ENCODE measurements at places on chromosomes 13 and 19.

GRCh38 chr19:15629003-15629880 lies 11.5 kb upstream of the CYP4F3 start:
- peak; percentile 76 for DNase-seq

DNA sequence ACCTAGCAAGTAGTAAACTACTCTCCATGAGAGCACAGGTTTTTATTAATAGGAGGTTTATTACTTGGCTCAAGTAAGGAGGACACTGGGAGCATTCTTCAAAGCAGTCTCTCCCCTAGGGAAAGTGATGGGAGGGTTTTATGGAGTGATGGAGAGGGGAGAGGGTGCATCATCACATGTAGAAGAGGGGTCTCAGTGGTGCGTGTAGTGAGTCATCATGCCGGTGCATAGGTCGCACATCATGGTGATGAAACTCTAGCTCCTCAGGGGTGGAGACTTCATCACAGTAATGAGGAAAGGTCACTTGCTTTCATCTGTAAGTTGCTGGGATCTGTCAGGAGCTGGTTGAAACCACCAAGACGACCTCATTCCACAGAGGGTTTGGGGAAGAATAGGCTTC lies 210.8 kb upstream of the UBL3 start:
- DNase-seq: no peak

DNA sequence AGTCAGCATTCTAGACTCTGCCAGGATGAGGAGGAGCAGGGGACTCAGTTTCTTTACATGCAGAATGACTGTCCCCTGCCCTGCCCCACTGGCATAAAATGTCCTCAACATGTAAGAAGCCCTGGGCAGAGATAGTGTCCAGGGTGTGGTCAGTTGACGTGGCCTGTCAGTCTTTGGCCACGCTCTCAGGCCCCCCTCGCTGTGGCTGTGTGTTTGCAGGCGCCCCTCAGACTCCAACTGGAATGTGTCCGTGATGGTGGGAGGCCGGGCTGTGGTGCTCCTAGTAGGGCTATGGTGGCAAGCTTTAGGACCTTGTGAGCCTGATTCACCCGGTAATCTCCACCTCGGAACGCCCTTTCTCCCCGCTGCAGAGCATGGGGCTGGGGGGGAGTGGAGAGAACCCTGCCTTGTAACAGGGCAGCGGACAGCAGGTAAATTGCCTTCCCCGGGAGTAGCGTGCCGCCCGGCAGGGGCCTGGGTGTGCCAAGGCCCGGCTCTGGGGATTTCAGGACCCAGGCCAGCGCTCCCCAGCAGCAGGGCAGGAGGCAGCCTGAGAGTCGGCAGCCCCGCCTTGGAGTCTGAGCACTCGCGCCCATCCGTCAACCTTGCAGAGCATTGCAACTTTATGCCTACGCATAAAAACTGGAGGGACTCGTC lies 62.3 kb downstream of the CHST8 start:
- DNase-seq: peak; percentile 65

DNA sequence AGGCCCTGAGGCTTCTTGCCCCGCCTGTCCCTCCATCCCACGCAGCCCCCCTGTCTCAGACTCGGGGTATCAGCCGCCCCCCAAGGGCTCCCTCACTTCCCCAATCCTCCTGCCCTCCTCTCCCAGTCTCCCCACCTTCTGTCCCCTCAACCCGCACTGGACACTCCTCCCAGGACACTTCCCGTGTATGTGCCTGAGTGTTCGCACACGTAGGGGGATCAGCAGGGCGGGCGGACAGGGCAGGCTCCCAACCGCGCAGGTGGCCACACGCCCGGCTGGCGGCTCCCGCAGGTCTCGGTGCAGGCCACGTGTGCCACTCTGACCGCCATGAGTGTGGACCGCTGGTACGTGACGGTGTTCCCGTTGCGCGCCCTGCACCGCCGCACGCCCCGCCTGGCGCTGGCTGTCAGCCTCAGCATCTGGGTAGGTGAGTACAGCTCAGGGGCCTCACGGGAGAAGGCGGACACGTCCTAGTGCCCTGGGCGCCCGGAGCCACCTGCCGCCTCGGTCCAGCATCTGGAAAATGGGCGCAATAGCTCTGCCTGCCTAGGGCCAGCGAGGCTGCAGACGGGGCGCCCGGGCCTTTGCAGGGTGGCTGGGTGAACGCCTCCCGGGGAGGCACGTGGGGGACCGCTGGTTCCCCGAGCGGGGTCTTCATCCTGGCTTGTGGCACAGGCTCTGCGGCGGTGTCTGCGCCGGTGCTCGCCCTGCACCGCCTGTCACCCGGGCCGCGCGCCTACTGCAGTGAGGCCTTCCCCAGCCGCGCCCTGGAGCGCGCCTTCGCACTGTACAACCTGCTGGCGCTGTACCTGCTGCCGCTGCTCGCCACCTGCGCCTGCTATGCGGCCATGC lies 2.3 kb downstream of the KISS1R start:
- DNase-seq: no peak

DNA sequence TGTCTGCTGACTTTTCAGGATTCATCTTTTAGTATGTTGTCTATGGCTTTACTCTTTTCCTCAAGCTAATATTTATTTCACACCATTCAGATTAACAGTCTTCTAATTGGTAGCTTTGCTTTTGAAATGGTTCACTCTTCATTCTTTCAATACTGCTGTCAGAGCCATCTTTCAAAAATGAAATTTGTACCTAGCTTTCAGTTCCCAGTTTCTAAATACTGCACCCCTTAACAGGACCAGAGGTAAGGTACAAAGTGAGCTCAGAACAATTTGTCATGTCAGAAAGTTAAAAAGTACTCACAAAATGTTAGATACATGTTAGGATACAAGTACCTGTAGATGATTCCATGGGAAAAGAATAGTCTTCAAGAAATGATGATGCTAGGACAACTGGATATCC lies 83.0 kb downstream of the FNDC3A start:
- no peak for DNase-seq

DNA sequence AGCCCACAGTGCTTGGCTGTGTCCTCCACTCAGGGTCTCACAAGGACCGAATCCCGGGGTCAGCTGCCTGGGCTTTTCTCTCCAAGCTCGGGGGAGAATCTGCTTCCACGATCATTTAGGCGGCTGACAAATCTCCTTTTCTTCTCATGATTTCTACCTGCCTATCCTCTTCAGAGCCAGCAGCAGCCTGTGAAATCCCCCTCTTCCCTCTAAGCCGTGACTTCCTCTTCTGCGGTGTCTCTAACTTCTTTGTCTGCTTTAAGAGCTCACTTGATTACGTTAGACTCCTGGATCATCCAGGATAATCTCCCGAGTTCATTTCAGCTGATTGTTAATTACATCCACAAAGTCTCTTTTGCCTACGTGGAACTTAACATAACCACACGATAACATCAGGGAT lies 22.5 kb upstream of the ZNF845 start:
- DNase-seq: no peak

GRCh38 chr13:106349080-106349931 lies 186.2 kb downstream of the EFNB2 start:
- DNase-seq: peak; percentile 85

DNA sequence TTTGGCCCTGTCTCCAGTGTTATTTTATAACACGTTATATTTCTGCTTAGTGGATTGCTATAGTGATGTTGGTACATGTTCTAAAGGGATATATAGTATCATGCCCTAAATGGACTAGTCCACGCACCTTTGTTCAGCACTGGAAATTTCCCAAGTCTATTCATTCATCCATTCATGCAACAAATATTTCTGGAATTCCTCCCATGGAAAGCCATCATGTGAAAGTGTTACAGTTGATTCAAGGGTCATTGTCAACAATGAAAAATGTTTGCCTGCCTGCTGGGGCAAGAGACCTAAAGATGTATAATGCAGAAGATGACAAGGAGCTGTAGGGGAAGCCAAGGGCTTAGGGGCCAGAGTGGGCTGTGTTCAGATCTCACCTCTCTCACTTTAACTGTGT lies 10.8 kb upstream of the HSPH1 start:
- DNase-seq: peak; percentile 69

GRCh38 chr19:1266916-1267476 lies 2.1 kb upstream of the CIRBP start:
- DNase-seq: peak; percentile 76

DNA sequence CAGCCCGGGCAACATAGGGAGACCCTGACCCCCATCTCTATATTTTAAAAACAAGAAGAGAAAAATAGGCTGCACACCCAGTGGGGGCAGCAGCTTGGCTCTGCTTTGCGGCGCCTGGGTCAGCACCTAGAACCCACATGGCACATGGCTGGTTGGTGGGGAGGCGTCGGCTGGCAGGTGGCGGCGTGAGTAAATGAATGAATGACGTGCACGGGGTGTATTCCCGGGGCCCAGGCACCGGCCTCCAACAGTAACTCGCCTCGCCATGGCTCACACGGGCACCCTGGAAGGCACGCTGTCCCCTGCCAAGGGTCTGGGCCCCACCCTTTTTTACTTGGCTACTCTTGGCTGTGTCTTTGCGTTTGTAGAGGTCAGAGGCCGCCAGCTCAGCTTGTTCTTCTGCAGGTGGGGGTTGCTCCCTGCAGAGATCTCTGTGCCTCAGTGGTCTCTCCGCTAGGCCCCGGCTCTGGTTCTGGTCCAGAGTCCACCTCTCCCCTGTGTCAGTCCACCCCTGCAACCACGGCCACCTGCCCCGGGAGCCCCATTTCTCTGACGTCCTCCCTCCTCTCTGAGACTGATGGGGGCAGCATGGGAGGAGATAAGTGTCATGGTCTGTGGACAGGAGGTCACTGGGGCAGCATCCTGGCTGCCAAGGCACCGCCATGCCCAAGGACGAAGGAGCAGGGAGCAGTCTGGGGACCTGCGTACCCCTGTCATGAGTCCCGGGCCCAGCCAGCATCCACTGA lies 5.6 kb downstream of the FZR1 start:
- no peak for DNase-seq

DNA sequence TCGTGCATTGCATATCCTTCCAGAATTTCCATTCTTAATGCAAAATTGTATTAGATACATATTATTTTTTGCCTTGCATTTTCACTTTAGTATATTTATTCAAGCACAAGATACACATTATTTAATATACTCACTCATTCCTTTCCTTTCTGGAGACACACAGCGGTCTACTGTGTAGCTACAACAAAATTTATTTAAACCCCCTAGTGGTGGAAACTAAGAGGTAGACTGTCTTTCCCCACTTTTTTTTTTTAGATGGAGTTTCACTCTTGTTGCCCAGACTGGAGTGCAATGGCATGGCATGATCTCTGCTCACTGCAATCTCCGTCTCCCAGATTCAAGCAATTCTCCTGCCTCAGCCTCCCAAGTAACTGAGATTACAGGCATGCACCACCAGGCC lies 2040.3 kb upstream of the PCDH20 start:
- no peak for DNase-seq

DNA sequence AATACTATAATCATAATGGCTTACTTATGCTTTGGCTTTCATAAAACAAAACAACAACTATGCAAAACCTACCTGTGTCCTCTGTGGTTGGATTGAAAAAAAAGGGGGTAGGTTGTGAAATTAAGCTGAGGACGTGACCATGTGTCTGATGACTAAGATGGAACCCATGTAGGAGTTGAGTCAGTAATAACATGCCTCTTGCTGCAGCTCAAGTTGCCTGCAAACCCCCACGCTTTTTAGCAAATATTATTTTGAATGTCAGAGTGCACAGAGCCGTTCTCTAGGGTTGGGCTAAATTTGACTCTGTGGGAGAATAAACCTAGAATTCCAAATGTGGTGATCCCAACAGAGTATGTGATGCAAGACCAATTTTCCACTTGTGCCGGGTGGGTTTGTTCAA lies 209.3 kb downstream of the KCNRG start:
- DNase-seq: no peak

DNA sequence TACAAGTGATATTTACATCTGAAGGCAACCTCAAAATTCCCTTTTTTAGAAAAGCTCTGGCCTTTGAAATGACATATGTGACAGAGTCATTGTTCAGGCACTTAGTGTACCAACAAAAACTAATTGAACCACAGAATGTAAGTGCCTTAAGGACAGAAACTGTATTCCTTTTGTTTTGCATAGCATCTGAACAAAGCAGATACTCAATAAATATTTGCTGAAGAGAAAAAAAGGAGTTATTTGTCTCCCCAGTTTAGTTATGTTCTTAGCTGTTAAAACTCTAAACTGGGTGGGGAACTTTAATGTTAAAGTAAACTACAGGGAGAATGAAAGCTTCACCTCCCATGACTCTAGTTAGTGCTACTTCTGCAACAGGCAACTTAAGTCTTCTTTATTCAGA lies 56.8 kb upstream of the KLF5 start:
- DNase-seq: no peak

- no peak for DNase-seq
Observed at GRCh38 chr13:30290812-30291436, 16.4 kb downstream of the KATNAL1 start.

DNA sequence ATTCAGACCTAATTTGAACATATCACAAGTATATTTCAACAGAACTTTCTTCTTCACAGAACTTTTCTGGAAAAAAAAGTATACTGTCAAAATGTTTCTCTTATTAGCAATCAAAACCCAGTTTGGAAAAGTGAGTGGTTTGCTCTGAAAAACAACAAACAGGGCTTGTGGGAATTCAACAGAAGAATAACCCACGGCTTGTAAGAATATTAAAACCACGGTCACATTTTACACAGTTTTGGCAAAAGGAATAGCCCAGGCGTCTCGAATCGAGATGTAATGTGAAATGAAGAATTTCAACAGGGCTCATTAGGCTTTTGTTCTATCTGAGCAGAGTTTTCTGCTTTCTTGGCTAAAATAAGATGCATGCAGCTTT lies 70.7 kb downstream of the COL4A2 start:
- no peak for DNase-seq

- no peak for DNase-seq
Observed at GRCh38 chr19:56271151-56271550, 1.4 kb upstream of the EDDM13 start.

DNA sequence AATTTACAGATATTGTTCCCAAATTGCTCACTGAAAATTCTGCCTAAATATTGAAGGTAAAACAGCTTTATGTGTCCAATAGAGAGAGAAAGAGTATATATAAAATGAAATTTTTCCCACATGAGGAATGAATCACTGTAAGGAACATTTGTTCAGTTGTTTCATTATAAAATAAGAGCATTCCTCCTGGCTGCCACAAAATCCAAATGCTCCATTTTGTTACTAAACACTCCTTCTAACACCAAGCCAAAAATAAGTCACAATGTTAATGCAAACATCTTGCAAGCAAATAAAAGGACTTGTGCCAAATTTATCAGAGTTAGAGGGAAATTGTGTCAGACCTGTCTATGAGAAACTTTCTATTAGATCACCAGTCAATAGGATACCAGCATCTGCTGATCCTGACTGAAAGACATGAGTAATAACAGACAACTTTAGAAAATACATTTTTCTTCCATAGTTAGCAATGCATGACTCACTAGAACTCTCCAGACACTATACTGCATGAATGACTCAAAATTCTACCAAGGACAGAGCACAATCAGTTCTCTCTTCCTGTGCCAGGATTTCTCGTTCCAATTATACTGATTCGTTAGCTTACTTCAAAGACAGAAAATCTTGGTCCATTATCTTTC lies 83.5 kb upstream of the FNDC3A start:
- peak; percentile 89 for DNase-seq

- no peak for DNase-seq
Observed at GRCh38 chr19:34325981-34326787, 38.8 kb upstream of the GPI start.

DNA sequence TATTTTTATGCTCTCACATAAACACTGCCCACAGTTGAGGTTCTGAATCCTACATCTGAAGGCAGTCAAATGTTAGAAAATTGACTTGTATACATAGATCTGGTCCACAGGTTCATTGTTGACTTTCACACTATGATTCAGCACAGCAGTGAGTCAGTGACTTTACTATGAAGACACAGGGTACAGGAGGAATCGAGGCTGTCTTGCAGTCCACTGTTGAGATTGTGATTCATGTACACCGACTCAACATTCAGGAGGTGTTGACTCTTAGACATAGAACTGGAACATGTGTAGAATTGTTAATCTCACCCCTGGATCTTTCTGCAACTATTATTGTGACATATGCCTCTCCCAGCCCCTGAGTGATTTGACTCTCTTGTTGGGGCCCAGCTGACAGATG lies 74.3 kb upstream of the ZNF43 start:
- no peak for DNase-seq

Measured in dermis blood vessel endothelial cell (primary cell).